Stimulated activated CD8-positive, alpha-beta memory T cell treated with anti-CD3 and anti-CD28 coated beads, Interleukin-2, amount 100 ng/mL, for 1 hour (primary cell): ENCODE measurements at places on chromosomes 5 and 9.

- no peak for DNase-seq
Observed at GRCh38 chr5:131386779-131387178, 122.9 kb downstream of the CDC42SE2 start.

DNA sequence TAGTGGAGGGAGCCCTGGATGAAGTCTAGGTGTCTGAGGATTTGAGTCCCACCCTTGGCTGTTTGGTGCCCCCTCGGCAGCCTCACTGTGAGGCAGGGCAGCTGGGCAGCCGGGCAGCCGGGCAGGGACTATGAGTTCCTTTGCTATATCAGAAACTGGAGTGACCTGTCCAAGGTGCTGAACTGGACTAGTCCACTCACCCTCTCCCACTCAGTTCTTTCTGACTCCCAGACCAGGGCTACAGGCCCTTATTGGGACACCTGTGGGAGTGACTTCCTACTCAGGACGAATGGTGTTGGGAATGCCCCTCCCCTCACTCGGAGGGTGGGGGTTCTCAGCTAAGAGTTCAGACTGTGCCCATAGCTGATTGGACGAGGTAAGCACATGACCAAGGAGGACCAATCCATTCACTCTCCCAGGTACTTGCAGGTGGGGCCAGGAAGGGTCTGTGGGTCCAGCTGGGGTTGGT, 34.1 kb upstream of the RAPGEF1 start:
- DNase-seq = no peak

DNA sequence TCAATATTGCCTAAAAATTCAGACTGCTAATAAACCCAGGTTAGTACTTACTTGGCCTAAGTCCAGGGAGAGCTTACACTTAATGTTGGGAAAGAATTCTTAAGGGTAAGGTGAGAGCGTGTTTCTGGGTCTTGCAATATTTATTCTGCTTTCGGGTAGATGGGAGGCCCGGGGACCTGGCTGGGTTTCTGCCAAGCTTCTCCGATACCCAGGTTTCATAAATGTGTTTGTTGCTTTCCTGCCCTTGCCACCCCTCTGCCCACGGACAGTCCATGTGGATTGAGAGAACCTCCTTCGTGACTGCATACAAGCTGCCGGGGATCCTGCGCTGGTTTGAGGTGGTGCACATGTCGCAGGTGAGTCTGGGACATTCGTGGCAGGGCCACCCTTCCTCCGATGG, 48.4 kb upstream of the FOXI1 start:
- DNase-seq = no peak

DNA sequence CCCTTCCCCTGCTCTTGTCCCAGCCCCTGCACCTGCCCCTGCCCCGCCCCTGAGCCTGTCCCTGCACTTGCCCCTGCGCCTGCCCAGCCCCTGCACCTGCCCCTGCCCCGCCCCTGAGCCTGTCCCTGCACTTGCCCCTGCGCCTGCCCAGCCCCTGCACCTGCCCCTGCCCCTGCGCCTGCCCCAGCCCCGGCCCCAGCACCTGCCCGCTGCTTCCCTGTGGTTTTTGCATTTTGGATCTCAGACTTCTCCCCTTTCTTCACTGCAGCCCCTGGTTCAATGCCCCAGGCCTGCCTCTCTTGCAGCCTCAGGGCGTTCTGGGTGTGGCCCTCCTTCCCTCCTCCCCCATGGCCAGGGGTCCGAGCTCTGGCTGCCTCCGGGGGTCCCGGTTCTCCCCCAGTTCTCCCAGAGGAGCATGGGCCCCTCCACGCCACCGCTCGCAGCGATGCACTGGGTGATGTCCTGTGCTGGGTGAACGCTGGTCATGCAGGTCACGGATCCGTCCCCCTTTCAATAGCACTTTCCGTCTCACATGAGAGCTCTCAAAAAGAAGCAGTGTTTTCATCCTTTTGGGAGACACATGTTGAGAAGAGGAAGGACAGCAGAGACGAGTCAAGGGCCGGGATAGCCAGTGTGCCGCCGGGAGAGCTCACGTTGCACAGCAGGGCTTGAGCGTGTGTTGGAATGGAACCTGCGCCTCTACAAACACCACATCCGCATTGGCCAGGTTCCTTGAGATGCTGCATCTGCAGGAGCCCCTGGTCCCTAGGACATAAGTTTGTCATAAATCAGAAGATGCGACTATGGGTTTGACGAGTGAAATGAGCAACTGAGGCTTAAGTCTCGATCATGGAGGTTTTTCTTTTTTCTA, 44.0 kb upstream of the IRX4 start:
- DNase-seq = no peak

GRCh38 chr9:134551644-134552348, 89.8 kb upstream of the COL5A1 start:
- DNase-seq = no peak

DNA sequence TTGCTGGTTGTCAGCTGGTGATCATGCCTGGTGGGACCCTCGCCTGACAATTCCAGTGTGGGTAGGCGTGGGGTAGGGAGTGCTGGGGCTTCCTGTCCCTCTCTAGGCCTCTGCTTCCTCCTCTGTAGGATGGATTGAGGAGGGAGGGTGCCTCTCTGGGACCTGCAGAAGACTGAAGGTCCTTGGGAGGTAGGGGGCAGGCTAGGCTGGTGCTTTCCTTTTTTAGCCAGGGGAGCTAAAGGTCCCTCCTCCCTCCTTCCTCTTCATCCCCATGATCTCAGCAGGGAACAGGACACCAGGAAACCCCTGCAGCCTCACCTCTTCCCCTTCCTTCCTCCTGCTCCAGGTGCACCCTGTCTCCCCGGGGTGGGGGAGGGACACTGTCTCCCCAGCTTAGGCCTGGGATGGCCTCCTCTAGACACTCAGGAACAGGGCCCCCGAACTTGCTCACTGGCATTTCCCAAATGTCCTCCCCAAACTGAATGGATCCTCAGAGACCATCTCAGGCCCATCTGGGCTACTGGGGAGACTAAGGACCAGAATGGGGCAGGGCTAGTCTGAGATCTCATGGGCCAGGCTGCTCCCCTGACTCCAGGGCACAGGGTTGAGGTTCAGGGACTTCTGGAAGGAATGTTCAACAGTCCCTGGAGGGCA, 8.4 kb downstream of the SH2D3C start:
- DNase-seq = no peak

- DNase-seq = no peak
Observed at GRCh38 chr5:172820046-172820767, 13.8 kb upstream of the ERGIC1 start.

- no peak for DNase-seq
Observed at GRCh38 chr9:123828449-123828848, 101.5 kb downstream of the DENND1A start.

DNA sequence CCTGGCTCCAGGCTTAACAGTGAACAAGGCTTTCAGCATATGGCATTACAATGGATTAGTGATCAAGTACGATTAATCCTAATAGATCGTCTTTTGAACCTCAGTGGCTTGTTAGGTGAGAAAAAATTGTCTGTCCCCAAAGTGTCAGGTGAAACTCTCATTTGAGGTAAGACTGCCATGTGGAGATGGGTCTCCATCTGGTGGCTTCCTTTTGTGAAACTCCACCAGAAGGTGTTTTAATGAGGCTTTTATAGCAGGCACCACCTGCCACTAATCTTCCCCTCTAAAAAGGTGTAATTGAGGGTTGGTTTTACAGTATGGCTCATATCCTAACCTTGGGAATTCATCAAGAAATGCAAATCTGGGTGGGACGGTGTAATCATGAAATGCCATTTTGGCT, 471.1 kb upstream of the MPDZ start:
- DNase-seq = no peak

DNA sequence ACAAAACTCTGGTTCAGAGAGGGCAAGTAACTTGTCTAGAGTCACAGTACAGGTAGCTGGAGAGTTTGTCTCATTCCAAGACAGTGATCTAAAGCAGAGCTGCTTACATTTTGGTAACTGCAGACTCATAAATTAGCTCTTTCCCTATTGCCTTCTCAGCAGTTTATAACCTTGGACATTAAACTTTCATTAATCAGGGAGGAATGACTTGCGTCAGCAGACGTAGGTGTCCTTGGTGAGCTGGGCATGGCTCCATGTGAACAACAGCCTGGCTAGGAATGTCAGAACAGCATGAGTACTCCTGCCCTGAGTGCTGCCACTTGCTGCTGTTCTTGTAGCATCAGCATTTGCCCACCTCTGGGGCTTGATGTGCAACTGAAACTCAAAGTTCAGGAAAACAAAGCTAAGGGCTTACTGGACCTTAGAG, 2.2 kb upstream of the ALDOB start:
- DNase-seq = no peak

DNA sequence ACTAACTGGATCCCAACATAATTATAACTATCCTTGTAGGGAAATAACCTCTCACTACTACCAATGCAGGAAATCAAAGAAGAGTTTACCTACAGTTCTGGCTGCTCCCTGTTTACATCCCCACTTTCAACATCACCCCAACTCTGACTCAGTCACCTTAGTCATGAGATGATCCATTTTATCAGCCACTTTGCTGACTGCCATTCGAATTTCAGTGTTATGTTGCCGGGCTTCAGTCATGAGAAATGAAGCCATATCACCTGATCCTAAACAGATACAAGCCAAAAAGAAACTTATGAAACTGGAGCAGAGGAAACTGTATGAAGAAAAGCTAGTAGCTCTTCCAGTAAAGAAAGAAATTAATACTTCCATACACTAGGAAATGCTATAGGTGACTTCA, 33.7 kb downstream of the SLC31A2 start:
- DNase-seq = no peak

DNA sequence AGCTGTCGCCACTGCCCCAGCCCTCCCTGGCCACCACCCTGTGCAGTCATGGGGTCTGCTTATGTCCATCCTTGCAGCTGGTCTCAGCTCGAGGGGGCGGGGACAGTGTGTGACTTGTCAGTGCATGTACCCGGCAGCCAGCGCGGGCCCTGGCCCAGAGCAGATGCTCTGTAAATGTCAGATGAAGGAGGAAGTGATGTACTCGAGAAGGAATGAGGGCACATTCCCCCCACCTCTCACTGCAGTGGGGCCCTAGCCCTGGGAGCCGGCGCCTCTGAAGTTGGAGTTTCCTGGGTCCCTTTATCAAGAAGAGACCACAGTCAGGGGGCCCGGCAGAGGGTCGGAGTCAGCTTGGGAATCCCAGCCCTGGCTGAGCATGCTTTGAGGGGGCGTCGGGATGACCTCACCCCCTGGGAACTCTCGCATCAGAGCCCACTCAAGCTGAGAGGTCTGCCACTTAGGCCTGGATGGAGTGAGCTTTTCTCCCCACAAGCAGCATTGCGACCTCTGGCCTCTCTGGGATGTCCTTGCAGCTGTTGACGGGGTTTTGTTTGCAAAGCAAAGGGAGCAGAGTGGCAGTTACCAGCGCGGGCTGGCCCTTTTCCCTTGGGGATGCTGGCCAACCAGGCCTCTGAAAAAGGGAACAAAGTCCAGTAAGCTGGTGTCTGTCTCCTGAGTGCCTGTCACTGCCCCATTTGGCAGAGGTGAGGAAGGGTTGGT, 19.0 kb downstream of the NEURL1B start:
- DNase-seq = no peak

GRCh38 chr9:109889456-109889855, 109.5 kb downstream of the PALM2AKAP2 start:
- DNase-seq = no peak

DNA sequence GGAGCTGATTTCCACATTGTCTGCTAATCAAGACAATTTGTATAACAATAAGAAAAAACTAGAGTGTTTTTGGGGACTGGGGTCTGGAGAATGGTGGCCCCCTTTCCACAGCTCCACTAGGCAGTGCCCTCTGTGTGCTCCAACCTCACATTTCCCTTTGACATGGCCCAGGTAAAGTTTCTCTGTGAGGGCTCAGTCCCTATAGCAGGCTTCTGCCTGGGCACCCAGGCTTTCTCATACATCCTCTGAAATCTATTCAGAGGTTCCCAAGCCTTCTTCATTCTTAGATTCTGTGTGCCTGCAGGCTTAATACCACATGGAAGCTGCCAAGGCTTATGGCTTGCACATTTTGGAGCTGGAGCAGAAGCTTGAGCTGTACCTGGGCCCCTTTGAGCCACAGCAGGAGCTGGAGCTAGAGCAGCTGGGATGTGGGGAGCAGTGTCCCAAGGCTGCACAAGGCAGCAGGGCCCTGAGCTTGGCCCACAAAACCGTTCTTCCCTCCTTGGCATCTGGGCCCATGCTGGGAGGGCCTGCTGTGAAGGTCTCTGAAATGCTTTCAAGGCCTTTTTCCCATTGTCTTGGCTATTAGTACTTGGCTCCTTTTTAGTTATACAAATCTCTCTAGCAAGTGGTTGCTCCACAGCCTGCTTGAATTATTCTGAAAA, 49.1 kb upstream of the VPS13A start:
- DNase-seq = no peak

GRCh38 chr9:4970970-4971641, 14.0 kb upstream of the JAK2 start:
- no peak for DNase-seq

DNA sequence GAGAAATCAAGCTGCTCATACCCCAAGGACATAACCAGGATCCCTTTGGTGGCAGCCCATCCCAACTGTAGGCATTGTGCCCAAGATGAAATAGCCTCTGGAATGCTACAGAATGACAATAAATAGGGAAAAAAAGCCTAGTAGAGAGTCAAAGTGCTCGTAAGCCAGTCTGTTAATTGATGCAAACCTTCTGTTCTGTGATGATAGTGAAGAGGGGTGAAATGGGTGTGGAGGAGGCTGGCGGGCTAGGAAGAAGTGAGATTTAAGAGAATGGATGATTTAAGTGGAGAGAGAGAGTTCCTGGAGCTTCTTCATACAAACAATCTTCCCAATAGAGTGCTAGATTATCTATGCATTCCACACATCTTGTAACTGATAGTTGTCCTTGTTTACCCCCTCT, 301.0 kb upstream of the PCSK5 start:
- no peak for DNase-seq

DNA sequence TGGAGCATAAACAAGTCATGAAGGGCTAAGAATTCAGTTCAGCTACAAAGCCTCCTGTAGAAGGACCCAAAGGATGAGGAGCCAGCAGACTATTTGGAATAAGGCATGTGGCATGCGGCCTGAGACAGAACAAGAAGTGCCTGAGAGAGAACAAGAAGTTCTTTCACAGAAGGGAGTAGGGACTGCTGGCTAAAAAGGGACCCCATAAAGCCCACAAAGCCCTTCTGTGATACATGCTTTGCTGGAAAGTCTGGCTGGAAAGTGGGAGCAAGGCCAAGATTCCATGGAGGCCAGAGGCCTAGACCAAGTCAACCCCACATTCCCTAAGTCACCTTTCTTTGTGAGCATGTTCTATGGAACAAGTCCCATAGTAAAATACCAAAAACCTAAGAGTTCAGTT, 35.9 kb upstream of the UBAP2 start:
- DNase-seq = no peak
